H7 (cell line): ENCODE measurements at places on chromosomes 3 and 15. TPM values are rescaled to one million over a fixed set of nuclear protein-coding genes. Genes with fewer than 3 reads are reported as not detected.
A peak's percentile ranks its signal among the peaks of the same experiment; 100 is the strongest.

ADGRG7 gene
- total RNA-seq: not detected in 2 replicates

CORO2B gene
- total RNA-seq: 3.8 and 5.4 TPM in 2 replicates

HPS3 gene
- 0.14 and 0.15 TPM in 2 replicates for total RNA-seq

TMEM45A gene
- 3.8 and 4.8 TPM in 2 replicates for total RNA-seq

ALDH1L1 gene
- total RNA-seq: 0.15 and 0.28 TPM in 2 replicates

SLC35G2 gene
- total RNA-seq: 6.7 and 7.2 TPM in 2 replicates

CCDC191 gene
- total RNA-seq: 0.80 and 2.4 TPM in 2 replicates

ST8SIA2 gene
- 3.7 and 11.8 TPM in 2 replicates for total RNA-seq

SCAANT1 gene
- not detected in 2 replicates for total RNA-seq

PLSCR5 gene
- total RNA-seq: not detected in 2 replicates

CP gene
- 0.21 and 0.59 TPM in 2 replicates for total RNA-seq

C2CD4A gene
- not detected in 2 replicates for total RNA-seq

IL17RD gene
- 31.6 and 33.4 TPM in 2 replicates for total RNA-seq

FES gene
- total RNA-seq: 11.2 and 13.6 TPM in 2 replicates

LMAN1L gene
- total RNA-seq: not detected in 2 replicates

MASP1 gene
- 1.2 and 4.1 TPM in 2 replicates for total RNA-seq

HIGD2B gene
- total RNA-seq: 0.17 and 0.30 TPM in 2 replicates

DUOXA2 gene
- not detected in 2 replicates for total RNA-seq

DNA sequence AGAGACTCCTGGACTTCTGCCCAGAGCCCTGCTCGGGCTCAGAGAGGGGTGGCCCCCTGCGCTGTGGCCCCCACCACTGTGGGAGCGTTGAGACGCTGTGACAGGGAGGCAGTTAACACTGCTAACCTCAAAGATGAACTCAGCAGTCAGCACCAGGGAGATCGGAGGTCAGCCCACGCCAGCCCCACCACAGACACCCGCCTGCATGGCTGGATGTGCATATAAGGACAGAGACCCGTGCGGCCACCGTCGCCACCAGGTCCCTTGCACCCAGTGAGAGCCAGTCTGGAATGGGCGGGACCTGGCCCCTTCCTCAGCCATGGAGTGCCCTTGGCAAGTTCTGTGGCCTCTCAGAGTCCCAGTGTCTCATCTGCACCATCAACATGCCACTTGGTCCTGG is 48.5 kb upstream of the FURIN start:
- peak; percentile 45 for DNase-seq

GRCh38 chr3:142645236-142645793 is 49.1 kb downstream of the PLS1 start:
- DNase-seq: peak; percentile 10

DNA sequence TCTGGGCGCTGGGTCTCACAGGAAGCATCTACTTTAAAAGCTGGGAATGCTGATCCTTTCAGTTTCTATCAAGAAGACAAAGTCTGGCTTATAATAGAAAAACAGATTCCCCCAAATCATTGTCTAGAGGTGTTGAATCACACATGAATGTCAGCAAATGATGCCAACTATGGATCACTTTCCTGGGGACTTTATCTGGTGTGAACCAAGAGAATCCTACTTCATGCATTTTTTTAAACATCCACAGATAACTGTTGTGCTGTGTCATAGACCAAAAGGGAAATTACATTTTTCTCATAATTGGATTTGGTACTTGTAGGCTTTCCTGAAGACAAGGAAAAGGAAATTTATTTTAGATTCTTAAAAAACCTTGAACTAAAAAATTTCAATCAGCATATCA is 132.7 kb downstream of the CD47 start:
- no peak for DNase-seq

- DNase-seq: no peak
Observed at GRCh38 chr15:29913528-29914135, 91.4 kb upstream of the TJP1 start.

DNA sequence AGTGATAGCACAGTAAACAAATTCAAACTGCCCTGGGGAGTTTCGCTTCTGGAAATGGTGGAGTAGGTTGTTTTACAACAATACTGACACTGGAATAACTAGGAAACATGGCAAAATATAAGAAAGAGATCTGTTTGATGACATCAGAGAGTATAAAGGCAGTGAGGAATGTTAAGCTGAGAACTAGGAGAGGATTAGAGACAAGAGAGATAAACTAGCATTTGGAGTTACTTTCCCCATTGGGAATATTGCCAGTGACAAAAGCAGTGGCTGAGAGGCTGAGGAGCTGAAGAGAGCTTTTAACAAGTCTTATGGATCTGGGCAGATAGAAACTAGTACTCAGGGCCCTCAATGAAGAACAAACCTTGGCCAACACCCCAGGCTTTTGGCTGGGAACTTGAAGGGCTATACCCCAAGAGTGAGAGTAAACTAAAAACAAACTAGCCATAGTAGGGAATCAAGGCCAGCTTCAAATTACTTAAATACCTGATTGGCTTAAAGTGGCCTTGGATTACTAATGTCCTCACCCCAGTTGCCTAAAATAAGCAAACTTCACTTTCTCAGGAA is 280.4 kb downstream of the KLF13 start:
- no peak for DNase-seq

DNA sequence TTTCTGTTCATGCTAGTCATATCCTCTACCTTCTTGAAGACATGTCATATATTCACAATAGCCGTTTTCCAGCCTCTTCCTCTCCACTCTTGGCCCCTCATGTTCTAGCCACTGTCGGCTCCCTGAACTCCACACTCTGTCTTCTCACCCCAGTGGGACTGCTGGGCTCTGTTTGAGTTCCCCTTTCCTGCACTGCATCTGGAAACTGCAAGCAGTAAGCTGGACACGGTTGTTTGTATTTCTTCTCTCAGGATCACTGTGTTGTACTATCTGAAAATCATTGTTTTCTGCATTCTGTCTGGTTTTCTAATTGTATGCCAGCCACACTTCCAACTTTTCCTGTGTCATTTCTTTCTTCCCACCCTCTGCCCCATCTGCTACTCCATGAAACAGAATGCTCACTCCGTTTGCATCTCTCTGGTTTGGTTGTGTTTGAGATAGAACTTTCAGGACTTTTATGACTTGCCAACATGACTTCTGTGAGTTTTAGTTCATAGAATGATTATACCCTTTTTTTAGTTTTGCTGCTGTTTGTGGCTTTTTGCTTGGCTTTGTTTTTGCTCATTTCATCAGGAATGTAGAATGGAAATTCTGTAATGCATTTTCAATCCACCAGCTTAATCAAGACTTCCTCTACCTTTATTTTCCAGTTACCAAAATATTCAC is 192.3 kb downstream of the PLCL2 start:
- DNase-seq: no peak

DNA sequence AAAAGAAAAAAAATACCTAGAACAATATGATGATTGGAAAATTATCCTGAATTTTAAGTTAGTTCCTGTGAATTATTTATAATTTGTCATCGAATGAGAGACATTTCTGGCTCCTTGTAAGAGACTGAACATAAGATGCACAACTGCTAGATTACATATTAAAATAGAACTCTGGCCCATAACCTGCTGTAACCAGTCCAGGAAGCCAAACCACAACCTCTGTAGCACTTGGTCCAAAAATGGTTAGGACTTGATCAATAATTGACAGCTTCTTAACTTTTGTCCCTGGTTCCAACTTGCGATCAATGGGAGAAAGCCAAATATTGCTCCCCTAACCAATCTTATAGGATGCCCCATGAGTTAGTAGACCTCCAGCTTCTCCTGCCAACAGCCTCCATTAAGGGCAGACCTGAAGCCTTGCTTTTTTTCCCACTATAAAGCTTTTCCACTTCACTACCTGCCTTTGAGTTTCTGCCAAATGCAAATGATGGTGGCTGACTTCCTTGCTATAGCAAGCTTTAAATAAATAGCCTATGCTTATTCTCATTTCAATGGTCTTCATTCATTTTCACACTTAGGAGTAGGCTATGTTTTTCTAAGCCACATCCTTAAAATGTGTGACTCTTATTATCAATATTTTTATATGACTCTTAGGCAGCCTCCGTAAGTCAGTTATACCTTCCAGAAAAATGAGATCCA is 224.0 kb upstream of the ARHGEF26 start:
- no peak for DNase-seq

DNA sequence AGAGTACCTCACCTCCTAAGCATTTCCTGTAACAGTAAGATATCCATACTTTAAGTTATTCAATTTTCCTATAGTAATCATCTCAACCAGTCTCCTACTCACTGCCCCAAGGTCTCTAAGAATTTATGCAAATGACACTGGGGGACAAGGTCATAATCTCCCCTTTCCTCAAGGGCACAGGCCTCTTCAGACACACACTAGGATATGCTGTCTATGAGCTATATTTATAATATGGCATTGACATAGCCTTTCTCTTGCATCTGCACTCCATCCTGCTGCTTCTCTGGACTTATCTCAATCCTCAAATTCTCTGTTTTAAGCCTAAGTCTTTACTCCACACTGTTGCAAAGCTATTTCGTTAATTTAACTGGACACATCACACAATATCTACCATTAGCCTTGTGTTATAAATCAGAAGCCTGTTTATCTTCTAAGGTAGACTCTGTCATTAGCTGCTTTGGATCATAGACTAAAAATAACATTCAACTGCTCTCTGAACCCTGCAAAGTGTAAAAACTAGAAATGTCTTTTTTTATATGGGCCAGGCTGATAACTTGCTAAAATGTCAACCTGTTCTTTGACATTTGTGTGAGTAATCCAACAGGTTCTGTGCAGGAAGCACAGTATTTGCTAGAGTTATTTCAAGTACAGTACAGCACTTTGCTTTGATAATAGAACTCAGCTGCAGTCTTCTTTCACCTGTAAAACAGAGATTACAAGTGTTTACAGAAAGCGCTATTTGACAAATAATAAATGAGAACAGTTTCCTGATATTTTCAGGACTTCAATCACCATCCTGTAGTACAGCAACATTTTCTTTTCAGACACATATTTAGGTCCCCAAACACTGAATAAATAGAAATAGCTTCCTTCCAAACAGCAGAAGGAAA is 17.8 kb upstream of the SEC62 start:
- no peak for DNase-seq

GRCh38 chr3:64329037-64329436 is 103.8 kb upstream of the PRICKLE2 start:
- no peak for DNase-seq

DNA sequence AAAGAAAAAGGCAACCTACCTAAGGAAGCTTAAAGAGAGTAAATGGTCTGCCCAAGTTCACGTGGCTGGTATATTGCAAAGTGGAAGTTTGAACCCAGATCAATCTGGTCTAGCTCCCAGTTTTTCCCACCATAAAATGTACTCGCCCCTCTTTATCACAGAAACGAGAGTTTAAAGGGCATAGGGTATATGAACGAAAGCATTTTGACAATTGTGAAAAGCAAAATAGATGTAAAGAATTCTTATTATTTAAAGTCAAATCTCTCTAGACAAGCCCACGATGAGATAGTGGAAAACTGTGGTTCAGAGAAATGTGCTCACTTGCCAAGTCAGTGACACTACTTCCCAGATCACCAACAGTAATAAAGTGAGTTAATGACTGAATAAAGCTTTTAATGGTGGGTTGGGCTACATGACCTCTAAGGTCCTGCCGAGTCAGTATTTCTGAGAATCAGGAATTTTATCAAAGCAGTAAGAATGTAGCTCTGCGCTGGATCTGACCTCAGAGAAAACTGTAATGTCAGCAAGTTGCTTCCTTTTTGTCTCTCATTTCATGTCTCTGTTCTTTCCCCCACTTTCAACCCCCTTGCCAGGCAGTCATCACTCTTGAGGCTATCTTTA is 23.3 kb upstream of the NEO1 start:
- no peak for DNase-seq

GRCh38 chr3:12395349-12396012 is 88.8 kb upstream of the TSEN2 start:
- no peak for DNase-seq

GRCh38 chr3:50644561-50644960 is 27.6 kb downstream of the MAPKAPK3 start:
- no peak for DNase-seq

DNA sequence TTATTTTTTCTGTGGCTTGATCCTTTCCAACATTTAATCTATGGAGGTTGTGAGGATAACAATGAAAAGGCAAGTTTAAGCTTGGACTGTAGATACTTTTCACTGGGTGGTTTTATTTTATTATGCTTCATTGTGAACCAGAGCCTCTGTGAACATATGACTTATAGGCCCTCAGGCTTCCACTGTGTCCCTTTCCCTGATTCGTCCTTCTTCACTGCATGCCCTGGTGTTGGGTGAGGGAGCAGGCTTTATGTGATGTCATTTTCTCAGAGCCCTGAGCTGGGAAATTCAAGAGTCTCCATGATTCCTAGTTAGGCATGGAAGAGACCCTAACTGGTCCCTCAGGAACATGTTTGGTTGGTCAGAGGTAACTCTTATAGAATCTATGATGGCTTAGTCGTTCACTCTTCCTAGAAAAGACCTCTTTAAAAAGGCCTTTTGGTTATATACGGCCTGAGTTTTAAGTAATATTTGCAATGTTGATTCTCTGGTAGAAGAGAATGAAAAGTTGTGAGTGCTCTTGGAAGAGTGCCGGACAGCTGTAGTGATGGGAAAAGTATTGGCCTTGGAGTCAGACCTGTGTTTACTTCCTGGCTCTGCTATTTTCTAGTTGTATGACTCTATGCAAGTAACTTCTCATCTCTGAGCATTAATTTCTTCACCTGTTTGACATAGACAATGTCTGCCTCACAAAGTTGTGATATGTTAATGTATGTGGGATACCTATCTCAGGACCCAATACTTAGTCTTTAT is 168.4 kb downstream of the LPP start:
- DNase-seq: no peak

DNA sequence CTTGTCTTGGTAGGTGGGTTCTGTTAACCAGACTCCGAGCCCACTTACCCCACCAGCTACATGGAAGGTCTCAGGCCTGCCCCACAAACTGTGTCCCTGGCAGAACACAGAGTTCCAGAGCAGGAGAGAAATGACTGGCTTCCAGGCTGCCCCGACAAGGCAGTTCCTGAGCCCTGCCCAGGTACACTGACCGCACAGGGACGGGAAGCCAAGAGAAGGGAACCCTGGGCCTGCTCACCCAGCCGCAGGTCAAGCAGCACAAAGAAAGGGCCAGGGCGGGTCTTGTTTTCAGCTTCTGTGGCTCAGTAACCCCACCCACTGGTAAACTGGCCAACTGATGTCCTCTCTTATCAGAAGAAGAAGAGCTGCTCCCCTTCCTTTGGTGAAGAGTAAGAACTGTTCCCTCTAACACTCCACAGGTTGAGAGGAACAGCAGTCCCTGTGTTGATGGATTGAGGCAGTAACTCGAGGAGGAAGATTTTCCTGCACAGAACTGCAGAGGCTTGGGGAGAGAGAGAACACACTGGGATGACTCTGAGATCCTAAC is 68.4 kb downstream of the CRTC3 start:
- peak; percentile 83 for DNase-seq

DNA sequence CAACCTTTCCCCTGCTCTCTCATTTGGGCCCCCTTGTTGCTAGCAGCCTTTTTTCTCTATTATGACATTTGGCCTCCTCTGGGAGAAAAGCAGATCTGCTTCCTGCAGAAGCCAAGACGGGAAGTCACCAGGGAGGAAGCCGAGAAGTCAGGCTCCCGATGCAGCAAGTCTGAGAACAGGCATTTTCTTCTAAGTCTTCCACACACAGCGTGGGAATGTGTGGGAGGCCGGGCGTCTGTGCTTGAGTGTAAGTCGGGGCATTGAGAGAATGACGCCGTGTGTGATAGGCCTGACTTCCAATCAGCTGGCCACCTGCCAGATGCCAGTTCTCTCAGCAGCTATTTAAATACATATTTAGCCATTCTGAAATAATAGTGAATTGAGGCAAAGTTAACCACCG is 75.8 kb upstream of the FAM98B start:
- DNase-seq: no peak
